RPMI8226 (cell line): ENCODE measurements at places on chromosomes 3 and 15.

- peak; percentile 80 for DNase-seq
These were observed 102.5 kb downstream of the ZMAT3 start for GRCh38 chr3:178969004-178969700.

GRCh38 chr15:61530769-61531168 is 301.7 kb upstream of the RORA start:
- no peak for DNase-seq

DNA sequence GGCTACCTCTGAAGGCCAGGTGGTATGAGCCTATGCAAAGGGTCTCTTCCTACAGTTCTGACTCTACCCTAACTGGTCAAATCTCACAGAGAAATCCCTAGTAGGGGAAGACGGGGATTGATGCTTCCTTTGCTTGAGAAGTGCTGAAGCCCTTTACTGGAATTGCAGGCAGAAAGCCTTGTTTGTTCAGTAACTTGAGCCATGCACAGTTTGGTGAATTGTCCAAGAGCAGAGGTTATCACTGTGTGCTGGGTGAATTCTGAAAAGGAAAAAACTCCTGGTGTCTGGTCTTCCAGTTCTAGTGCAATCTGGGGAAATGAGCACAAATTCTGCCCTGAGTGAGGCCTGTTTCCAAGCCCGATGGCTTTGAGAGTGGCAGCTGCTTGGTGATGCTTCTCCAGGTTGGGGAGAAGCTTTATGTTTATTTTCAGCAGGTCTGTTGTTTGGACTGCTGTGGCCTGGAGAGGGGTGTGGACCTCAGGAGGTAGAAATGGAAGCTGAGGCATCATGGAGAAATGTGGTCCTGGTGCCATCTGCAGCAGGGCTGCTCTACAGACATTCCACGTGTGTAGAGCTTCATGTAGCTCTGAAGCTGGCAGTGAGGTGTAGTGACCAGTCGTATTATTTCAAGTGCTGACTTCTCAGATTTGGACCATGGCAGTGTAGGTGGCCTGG is 60.9 kb downstream of the ARNT2 start:
- DNase-seq, result no peak

- DNase-seq, result no peak
These were observed 334.4 kb upstream of the TRIM42 start for GRCh38 chr3:140343211-140344081.

DNA sequence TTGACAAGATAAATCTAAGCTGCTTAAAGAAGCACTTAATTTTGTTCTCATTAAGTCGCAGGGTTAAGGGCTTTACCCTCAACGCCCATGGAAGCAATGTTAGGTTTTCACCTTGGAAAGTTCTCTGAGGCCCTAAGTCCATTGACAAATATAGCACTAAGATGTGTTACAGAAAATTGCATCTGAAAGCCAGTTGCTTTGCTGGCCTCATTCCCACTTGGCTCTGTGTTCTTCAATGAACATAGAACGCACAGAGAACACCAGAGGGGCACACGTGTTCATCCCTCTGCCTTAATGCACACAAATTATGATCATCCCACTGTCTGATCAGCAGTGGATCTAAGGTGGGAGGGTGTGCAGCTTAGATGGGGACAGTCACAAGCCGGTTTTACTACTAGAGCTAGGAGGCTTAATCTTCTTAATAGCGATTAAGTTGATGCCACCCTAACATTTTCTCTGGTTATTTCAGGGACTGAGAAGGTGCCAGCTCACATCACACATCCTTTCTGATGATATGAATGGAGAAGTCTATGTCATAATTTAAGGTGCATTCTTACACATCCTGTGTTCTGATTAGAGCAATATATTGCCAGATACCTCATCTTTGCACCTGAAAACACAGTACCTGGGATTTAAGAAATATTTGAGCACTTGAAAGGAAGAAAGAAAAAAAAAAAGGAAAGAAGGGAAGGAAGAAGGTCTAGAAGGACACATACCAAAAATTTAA is 224.4 kb upstream of the ICE2 start:
- DNase-seq, result no peak

GRCh38 chr3:99684644-99685043 is 46.2 kb downstream of the COL8A1 start:
- DNase-seq, result no peak
